ENCODE measurements at places on chromosomes 16 and 17.

DNA sequence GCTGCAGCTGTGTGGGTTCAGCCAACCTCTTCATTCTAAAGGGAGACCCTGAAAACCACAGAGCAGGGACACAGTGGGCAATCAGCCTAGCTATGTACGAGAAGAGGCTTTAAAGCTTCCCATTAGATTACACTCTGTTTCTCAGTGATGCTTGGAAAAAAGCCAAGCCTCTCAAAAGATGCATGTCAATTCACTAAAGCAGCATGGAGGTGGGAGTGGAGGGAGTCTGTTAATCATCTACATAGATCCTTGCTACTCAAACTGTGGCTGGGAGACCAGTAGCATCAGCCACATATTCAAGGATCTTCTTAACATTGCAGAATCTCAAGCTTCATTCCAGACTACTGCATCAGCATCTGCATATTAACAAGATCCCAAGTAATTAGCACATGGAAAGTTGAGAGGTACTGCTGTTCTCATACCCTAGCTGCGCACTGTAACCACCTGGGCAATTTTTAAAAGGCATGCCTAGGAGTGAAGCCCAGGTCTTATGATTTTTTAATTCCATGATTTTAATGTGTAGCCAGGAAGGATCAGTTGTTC, 305.9 kb downstream of the PMP22 start:
- no peak for DNase-seq

- DNase-seq: no peak
Observed at GRCh38 chr17:52157603-52158449, 688 bp downstream of the CA10 start.

GRCh38 chr17:51761105-51761504, 397.4 kb downstream of the CA10 start:
- DNase-seq: no peak

GRCh38 chr17:65495122-65496055, 66.1 kb downstream of the AXIN2 start:
- no peak for DNase-seq

DNA sequence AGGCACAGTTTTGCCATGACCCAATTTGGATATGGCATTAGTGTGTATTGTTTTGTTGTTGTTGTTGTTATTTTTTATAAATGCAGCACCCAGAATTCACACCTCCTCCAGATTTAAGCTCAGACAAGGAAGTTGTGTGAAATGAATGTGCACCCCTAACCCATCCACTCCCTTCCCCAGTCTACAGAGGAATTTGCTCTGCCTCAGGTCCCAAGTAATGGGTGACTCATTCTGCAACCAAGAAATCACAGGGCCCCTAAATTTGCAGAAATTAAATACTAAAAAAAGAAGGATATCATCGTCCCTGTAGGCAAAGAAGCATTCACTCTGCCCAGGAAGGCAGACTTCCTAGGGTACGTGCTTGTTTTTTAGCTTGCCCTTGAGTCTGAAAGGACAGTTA, 62.3 kb downstream of the CLEC16A start:
- no peak for DNase-seq

- DNase-seq: no peak
Observed at GRCh38 chr16:4714996-4715395, 19.1 kb downstream of the ANKS3 start.

DNA sequence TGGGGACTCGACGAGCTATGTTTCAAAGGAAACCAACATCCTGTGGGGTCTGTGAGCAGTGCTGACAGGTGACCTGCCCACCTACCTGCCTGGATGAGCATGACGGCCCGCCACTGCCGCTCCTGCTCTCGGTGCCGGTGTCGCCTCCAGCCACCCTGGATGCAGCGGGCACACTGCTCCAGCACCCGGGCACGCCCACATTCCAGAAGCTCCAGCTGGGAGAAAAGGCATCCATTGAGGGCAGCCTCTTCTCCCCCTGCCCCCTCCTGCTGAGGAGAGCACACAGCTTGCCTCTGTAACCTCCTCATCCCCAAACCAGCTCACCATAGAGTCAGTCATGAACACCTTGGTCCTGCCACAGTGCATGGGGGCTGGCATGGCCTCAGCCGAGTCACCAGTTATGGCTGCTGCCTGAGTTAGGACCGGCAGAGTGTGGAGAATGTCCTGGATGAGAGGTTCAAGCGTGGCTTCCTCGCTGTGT, 14.3 kb downstream of the ZNHIT3 start:
- no peak for DNase-seq

- DNase-seq: no peak
Observed at GRCh38 chr16:12206098-12206748, 229.7 kb downstream of the SNX29 start.

DNA sequence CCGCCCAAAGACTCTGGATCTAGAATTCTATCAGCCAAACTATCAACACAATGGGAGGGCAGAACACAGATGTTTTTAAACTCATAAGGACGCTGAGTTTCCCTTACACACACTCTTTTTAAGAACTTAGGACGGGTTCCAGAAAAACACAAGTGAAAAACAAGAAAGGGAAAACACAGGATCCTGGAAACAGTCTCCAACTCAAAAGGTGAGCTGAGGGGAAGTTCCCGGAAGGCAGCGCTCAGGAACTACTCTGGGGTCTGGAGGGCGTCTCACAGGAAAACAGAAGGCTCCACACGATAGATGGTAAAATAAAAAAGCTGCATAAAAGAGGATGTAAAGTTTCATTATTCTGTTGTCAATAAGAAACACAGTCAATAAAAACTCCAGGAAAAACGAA, 80.2 kb upstream of the DOC2B start:
- DNase-seq: no peak

DNA sequence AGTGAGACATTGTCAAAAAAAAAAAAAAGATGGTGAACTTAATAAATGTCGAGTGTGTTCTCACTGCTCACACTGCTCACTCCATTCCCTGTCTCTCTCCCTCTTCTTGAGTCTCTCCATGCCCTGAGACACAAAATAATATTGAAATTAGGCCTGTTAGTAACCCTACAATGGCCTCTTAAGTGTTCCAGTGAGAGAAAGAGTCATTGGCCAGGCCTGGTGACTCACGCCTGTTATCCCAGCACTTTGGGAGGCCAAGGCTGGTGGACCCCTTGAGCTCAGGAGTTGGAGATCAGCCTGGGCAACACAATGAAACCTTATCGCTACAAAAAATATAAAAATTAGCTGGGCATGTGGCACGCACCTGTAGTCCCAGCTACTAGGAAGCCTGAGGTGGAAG, 16.2 kb upstream of the CSF3 start:
- no peak for DNase-seq

- no peak for DNase-seq
Observed at GRCh38 chr17:57809879-57810278, 40.0 kb downstream of the MRPS23 start.

DNA sequence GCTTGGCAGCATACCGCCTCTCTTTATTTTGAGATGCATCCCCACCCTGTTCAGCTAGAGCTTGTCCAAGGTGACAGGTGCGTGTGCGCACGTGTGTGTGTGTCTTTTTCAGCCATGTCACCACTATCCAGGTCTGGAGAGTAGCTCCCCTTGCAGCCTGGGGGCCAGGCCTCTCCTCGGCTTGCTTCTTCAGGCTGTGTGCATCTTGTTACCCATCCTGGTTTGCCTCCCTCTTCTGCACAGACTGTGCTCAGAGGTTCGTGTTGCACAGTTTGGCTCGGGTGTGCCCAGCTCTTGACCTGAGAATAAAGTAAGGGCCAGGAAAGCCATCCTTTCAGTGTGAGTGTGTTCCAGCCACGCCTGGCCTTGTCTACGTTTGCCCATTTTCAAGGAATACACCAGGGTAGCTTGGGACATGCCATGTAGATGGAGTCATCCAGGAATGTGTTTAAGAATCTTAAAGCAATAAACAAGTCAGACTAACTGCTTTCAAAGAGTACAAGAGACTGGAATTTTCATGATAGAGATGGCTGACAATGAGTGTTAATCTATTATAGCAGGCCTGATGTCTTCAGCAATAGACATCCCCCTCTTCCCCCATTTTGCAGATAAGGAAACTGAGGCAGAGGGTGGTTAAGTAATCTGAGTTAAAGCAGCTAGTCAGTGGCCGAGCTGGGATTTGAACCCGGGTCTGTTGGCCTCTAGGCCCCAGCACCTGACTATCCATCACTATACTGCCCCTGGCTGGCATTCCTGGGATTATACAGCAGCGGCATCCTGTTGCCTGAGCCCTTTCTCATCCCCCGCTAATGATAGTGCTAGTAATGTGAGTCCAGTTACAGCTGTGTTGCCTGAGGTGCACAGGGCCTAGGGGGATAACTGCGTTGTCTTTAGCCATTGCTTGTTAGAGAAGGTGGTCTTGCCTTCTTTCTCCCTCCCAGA, 77.9 kb downstream of the KSR1 start:
- DNase-seq: no peak

GRCh38 chr16:29962344-29962994, 590 bp downstream of the TMEM219 start:
- DNase-seq: no peak

DNA sequence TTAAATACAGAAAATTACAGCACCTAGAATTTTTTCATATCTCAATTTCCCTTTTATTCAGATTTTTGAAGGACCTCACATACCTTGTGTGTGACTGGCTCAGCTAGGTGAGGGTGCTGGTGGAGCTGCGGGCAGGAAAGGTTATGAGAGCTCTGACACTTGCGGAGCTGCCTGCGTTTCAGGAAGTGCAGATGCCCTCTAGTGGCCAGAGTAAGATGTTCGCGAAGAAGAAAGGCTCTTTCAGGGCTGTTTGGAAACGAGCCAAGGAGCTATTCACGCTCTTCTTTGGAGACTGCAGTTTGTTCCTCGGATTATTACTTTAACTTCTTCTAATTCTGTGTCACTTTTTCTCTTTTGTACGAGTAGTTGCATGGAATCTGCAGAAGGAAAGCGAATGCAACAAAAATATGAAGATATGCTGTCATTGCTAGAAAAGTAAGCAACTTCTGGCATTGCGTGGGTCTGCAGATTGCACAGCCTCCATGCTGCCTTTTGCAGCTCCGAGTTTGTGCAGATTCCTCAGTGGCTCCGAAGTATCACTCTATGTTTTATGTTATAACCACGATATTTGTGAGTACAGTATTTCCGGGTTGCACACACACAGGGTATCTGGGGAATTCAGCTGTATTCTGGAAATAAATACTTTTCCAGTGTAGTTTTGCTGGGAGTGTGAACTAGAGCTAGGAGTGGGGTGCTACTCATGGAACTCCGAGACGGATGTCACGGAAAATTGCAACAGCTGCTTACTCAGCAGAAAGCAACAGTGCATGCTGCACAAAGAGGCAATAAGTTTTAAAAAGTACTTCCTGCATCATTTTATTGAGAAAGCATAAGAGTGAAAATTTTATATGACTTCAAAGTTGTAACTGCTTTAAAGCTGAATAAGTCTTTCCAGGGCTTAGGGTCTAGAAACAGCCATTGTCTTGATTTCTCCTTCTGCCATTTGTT, 46.3 kb downstream of the DNAH9 start:
- no peak for DNase-seq

DNA sequence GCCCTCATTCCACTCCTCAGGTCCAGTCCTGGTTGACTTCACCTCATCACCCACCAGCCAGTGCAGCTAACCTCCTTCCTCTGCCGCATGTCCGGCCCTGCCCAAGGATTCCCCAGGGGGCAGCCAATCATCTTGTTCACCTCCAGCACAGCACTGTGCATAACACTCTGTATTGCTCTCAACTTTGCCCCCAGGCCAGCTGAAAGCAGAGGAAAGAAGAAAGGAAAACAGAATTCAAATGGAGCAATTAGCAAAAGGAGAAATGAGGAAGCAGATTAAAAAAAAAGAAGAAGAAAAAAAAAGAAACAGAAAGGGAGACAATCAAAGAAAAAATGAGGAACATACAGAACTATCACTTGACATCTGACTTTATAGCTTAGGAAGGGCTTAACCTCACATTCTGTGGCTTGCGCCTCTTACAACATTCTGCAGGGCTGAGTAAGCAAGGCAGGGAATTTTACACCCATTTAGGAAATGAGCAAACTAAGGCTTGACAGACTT, 26.1 kb downstream of the GAS7 start:
- DNase-seq: no peak

DNA sequence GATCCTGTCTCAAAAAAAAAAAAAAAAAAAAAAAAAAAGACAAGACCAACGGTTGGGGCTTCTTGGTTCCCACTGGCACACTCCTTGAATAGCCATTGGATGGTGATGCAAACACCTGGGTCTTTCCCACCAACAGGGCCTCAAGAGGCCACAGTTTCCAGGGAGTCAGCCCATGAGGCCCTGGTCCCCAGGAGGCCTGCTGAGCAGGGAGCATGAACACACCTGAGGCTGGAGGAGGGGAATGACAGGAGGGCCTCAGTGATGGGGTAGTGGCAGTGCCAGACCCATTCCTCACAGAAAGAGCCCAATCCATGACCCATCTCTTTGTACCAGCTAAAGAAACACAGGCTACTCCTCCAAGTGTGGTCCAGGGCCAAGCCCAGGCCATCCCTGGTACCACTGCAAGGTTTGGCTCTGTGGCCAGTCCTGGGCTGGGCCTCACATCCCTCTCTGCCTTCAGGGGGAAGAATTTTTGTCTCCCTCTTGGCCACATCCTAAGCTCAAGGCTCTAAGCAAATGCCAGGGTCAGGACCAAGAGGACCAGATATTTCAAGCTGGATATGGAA, 13.9 kb downstream of the ARL2BP start:
- no peak for DNase-seq

- DNase-seq: peak; percentile 69
Observed at GRCh38 chr17:29116804-29117753, 63.1 kb downstream of the MYO18A start.

- DNase-seq: no peak
Observed at GRCh38 chr16:15752717-15753488, 102.9 kb downstream of the NDE1 start.

- DNase-seq: no peak
Observed at GRCh38 chr17:17741349-17742023, 60.2 kb downstream of the RAI1 start.

- DNase-seq: no peak
Observed at GRCh38 chr16:53773150-53773846, 69.3 kb downstream of the FTO start.

GRCh38 chr17:11889266-11889665, 108.0 kb downstream of the ZNF18 start:
- no peak for DNase-seq

DNA sequence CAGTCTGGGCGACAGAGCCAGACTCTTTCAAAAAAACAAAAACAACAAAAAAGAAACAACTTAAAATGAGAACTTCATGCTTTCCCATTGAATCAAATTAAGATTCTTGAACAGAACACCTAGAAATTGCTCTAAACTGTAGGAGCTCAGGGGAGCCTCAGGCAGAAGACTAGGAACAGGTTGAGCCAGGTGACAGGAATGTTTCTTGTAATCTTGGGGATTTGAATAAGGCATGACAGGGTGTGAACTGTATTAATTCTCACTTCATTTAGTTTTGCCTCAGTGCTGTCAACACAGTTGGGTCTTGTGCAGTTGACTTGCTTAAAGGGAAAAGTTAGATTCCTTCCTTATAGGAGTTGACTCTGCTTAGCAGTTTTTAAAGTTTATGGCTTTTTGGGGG, 27.8 kb downstream of the SOCS7 start:
- no peak for DNase-seq

GRCh38 chr16:28845761-28846079, 428 bp downstream of the TUFM start:
- no peak for DNase-seq

GRCh38 chr16:27138257-27138656, 65.1 kb upstream of the KDM8 start:
- DNase-seq: no peak

- no peak for DNase-seq
Observed at GRCh38 chr17:8836821-8837562, 30.5 kb downstream of the PIK3R6 start.

- no peak for DNase-seq
Observed at GRCh38 chr17:19411631-19412030, 599 bp downstream of the RNF112 start.
